ENCODE measurements at places on chromosomes 2 and 18.
A peak's percentile ranks its signal among the peaks of the same experiment; 100 is the strongest.

GRCh38 chr18:48140731-48141130, 210.3 kb upstream of the SMAD2 start:
- DNase-seq: no peak

DNA sequence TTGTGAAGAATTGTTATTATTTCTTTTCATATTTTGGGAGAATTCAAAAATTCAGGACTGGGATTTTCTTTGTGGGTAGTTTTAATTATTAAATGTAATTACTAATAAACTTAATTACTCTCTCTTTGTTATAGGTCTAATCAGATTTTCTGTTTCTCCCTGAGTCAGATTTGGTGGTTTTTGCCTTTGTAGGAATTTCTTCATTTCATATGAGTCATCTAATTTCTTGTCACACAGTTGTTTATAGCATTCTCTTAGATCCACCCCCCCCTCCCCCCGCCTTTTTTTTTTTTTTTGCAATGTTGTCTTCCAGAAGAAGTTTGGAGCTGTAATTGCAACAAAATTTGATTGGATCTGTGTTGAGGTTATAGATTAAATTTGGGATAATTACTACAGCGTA, 26.0 kb upstream of the GALR1 start:
- DNase-seq: no peak

DNA sequence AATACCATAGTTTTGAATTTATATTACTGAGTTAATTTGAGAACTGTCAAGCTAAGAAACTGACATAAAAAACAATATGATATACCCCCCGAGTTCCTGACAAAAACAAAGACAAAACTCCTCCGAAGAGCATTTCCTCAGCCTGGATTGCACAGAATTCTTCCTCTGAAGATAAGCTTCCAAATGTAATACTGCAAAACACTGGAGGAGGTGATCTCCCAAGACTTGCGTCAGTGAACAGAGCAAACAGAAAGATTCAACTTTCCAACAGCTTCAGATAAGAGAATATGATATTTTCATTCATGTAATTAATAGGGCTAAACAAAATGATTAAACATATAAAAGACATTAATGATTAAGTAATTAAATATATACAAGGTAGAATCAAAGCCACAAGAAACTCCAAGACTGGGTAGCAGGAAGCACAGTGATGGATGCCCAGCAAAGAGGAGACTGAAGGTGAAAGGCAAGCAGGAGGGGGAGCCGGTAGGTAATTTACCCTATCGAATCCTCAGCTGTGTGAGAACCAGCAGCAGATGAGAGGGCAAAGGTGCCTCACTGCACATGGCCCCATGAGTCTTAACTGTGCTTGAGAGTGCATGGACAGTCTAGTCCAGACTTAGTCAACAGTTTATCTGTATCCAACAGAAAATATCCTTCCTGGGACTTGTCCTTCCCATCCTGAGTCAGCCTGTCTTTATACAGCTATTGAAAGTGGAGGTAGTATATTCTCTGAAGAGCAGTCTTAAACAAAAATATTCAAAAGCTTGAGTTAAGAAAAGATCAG, 18.3 kb upstream of the SERPINB3 start:
- DNase-seq: no peak

GRCh38 chr18:79062806-79063205, 6.4 kb upstream of the ATP9B start:
- no peak for DNase-seq

- no peak for DNase-seq
Measured at GRCh38 chr18:32425466-32425865, 45.2 kb downstream of the GAREM1 start.

DNA sequence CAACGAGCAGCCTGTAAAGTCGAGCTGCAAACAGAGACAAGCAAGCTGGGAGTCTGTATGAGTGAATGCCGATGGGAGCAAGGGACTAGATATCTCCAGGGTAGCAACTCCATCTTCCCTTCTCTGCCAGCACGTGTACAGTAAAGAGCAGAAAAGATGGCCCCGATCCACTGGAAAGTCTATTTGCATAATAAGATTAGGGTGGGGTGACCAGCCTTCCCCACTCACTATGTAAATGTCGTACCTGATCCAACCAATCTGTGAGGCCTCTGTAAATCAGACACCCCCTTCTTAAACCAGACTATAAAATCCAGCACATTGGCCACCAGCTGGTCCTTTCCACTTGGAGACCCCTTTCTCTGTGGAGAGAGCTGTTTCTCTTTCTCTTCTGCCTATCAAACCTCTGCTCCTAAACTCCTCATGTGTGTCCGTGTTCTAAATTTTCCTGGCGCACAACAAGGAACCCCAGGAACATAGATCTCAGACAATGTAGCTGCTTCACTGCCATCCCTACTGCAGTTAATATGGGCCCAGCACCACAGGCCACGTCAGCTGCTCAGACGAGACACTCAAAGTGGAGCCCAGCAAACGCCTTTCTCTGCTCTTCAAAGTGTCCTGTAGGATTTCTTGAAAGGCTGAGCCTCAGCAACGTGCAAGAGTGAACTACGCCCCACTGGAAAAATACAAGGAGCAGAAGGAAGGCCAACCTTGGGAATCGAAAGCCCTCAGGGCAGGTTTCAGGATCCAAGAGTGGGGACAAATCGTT, 26.1 kb downstream of the DIPK1C start:
- no peak for DNase-seq

GRCh38 chr18:25066516-25066915, 285.4 kb downstream of the ZNF521 start:
- DNase-seq: no peak

DNA sequence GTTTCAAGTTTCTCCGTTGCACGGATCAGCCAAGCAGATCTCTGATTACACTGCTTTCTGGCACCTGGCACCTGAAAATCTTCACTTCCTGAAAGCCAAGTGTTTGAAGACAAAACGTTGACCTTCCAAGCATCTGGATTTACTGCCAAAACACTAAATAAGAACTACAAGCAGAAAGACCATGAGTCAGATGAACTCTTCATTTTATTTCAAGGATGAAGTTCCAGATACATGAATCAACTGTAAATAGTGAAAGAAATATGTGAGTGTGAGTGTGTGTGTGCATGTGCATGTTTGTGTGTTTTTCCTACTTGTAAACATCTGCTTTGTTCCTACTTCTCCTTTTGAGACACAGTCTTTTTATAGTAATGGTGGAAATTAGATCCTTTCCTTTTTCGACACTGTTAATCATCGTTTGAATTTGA, 60.0 kb upstream of the DTNA start:
- DNase-seq: no peak

DNA sequence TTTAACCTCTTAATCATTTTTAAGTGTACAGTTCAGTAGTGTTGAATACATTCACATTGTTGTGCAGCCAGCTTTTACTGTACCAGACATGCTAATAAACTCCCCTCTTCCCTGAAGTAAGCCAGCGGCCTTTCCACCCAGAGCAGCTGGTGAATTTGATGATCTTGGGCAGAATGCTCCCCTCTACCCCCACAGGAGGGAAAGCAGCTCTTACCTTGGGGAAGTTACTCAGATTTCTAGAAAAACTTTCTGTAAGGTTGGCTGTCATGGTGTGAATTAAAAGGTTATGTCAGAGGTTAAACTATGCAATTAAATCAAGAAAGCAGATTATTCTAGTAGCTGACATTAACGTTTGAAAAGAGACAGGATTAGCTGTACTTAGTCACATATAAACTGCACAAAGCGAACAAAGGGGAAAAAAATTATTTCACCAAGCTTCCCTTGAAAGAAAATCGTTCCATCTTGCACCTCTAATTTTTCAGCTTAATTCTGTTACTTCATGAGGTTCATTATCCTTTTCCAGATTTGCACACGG, 398.5 kb upstream of the NRP2 start:
- no peak for DNase-seq

DNA sequence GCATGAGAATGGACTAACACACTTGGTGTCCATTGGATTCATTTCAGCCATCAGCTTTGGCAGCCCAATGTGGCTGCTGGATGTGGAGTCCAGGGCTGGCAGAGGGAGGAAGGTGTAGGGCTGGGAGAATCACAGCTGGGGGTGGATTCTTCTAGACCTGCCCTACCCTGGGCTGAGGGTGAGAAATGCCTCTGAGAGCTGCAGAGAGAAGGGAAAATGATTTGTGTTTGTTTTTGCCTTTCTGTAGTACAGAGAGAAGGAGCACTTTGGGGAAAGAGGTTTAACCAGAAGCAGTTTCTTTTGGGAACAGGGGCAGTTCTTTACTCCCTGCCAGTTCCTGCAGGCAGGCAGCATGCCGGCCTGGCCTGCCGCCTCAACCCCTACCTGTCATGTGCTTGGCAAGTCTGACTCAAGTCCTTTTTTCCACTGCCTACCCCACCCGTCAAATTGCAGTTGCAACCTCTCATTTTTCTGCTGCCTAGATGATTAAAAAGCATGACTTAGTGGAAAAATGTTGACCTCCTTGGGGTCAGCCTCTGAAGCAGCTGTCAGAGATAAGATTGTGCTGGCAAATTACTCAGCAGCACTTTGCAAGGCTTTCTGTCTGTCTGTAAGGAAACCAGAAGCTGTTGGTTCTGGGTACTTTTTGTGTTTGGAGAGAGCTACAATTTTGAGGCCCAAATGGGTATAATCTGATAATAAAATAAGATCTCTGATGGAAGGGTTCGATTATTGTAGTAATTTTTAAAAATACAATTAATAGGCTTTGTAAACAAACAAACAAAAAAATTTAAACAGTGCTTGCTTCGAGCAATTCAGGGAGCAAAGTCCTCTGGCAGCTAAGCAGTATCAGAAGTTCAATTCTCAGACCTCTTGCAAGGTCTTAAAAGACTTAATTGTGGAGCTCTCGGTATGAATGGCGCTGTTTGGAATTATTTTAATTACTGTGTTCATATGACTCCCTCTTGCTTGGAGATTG, 21.7 kb downstream of the LBH start:
- DNase-seq: no peak

- no peak for DNase-seq
Measured at GRCh38 chr18:260547-260946, 7.3 kb downstream of the THOC1 start.

DNA sequence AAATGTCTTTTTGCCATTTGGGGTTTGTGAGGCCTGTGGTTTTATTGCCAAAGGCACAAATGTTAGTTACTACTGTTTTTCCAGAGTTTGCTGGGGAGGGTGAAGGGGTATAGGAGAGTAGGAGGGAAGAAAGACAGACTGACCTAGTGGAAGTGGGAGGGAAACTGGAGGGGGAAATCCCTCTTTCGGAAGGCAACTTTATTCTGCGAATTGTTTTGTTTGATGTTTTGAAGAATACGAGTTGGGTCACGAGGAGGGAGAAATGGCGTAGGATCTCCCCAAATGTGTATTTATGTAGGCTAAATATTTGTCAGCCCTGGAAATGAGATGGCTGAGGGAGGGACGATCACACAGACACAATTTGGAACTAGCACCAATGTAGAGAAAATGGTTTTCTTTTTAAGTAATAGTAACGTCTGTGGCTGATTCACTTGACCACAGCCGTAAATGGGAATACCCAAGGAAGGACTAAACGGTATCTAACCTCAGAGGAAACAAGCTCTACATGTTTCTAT, 172.3 kb downstream of the ICOS start:
- DNase-seq: no peak

DNA sequence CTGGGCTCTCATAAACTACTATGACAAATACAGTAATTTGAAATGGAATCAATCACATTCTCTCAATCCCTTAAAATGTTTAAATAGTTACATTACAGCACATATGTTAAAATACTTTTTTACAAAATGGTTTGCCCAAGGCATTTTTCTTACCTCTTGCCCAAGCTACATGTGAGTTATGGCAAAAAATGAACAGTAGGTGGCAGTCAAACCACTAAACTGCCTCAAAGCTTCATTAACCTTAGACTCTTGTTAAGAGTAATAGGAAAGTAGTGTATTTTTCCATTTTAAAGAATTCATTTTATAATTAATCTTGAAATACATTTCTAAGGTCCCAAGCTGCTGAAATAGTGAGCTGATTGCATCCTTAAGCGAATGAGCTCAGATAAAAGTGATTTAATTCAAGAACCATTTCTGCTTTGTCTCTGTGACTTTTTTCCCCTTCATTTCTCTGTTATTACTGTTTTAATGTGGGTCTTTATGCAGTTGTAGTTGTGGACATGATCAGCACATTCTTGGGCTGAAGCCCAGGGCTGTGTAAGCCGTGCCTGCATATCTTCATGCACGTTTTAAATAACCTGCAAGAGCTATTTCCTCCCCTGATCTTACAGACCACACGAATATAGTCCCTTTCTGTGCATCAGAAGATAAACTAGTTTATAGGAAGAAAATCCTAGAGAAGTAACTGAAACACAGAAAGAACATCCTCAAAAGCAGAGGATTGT, 311.8 kb downstream of the LNPK start:
- peak; percentile 21 for DNase-seq

- peak; percentile 93 for DNase-seq
Measured at GRCh38 chr2:26401739-26402541, at the start of gene DRC1. Gene DRC1 (plus strand): TSS chr2:26401920. CDS start chr2:26401990, 70 bp downstream.

- no peak for DNase-seq
Measured at GRCh38 chr2:21356086-21356856, 232.5 kb downstream of the TDRD15 start.

GRCh38 chr2:190677255-190677654, 28.4 kb downstream of the NAB1 start:
- DNase-seq: no peak

DNA sequence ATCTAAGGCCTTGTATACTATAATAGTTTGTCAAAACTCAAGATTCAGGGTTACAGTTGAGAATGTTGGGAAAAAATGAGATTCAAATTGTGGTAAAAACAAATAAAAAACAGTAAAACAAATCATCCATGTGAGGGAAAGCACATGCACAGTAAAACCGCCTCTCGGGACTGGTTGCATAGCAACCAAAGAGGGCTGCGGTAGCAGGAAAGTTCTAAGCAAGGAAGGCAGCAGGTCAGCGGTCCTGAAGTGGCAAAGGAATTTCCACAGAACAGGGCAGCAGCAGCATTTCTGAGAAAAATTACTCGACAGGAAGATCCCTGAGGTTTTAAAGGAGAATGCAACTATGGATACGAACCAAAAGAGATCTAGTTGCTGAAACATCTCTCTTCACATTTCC, 93.7 kb downstream of the DYNAP start:
- peak; percentile 35 for DNase-seq

GRCh38 chr18:45838302-45839070, 13.0 kb downstream of the SIGLEC15 start:
- DNase-seq: no peak

GRCh38 chr2:1973636-1974035, 229.3 kb upstream of the PXDN start:
- DNase-seq: no peak

GRCh38 chr2:179106676-179107428, 56.9 kb upstream of the CCDC141 start:
- no peak for DNase-seq

DNA sequence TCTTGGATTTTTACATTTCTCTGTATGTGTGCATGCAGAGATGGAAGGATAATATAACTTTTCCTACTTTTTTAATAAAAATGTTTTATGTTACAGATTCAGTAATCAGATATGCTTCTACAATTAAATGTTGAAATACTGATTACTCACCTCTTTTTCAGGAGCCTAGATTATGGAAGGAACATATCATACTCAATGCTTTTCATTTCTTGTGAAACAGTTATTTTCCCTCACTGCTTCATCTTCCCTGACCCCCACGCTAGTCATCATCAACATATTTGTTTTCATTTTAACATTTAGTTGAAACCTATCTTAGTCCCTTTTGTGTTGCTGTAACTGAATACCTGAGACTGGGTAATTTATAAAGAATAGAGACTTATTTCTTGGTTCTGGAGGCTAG, 190.7 kb downstream of the WDR7 start:
- no peak for DNase-seq
